T-helper 17 cell (primary cell): ENCODE measurements at places on chromosomes 4 and X. TPM values are rescaled to one million over a fixed set of nuclear protein-coding genes. Genes with fewer than 3 reads are reported as not detected.

DNA sequence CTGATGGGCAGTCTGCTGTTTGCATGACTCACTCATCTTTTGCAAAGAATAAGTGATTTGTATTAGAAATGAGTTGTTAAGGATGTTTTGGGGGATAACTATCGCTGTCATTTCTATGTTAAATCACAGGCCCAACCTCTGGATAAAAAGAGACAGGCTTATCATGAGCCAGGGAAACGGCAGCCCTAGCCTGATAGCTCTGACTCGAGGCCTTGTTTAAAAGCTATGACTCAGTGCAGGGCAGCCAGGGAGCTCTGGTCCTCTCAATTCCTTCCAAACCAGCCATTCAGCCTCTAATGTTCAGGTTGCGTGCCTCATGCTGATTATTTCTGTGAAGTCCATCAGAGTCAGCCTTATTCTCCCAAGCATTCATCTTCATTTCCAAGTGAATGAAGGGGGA, 305.9 kb upstream of the HAND2 start:
- H3K36me3 ChIP-seq: no peaks in the 10 kb centered on the region
- H3K27ac ChIP-seq: no peak overlapping the region
- H3K4me3 ChIP-seq: no peak overlapping the region
- no peaks in the 10 kb centered on the region for H3K4me1 ChIP-seq

GRCh38 chr4:174948826-174949225, 30.7 kb downstream of the ADAM29 start:
- H3K27ac ChIP-seq: no peak overlapping the region
- no peaks in the 10 kb centered on the region for H3K36me3 ChIP-seq
- DNase-seq: no peak
- no peaks in the 10 kb centered on the region for H3K4me1 ChIP-seq

Gene GAGE1
- total RNA-seq: not detected

DNA sequence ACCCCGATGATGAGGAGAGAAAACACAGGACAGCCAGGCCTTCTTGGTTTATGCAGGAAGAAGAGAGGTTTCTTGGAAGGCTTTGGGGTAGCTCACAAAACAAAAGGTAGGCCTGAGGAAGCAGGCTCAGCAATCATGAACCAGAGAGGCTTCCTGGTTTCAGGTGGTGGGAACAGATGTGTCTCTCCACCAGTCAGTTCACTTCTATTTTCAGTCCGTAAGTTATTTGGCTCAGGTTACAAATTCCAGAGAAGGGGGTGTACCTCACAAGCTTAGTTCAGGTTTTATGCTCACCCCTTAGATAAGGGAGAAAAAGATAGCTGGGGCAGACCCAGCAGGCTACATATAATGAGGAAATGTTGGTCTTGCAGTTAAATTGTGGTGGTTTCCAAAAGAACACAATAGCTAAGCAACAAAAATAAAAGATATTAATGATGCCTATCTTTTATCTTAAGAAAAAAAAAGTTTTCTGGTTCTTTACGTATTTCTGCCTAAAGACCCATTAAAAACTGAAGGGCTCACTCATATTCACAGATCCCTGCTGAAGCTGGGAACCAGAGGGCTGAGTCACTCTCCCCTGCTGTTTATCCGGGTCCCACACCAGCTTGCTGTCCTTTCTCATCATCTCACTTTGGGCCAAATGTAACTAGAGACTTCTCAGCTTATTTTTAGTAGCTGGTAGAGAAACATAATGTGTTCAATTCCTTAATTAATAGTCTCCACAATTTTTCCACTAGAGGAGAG, 177.0 kb downstream of the CAMK2D start:
- H3K36me3 ChIP-seq: peaks cover 11% of the 10 kb centered on the region
- DNase-seq: no peak
- no peaks in the 10 kb centered on the region for H3K27me3 ChIP-seq
- no peak overlapping the region for H3K4me3 ChIP-seq

DNA sequence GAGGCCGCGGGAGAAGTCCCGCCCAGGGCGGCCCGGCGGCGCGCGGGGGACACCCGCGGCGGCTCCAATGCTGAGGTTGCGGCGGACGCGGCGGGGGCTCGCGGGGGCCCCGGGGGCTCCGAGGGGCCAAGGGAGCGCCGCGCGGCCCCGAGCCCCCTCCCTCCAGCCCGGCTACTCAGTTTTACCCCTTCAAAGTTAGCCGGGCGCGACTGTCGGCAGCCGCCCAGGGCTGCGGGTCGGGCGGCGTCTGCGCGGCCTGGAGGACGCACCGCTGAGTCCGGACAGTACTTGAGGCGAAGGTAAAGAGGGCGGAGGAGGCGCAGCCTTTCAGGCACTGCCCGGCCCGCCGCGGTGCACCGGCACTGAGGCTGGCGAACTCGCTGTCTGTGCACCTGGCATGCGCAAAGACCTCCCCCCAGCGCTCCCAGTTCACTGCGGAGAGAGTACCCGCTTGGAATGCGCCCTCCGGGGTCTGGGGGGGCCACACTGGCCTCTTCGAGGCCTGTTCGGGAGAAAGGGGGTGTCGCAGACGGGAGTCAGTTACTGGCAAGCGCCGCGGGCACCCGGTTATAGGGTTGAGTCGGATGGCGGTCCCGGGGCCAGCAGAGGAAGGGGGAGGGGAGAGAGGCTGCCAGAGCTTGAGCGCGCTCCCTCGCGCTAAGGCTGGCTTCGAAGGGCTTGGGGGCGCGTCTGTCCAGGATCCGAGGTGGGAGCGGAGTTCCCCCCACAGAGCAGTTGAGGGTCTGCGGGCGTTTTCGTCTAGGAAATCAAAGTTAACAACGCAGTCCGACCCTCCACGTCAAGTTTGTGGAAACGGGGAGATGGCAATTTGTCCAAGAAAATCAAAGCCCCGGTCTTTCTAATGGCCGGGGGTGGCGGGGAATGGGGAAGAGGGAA, 1.1 kb downstream of the PCDH19 start:
- H3K27me3 ChIP-seq: peaks cover 47% of the 10 kb centered on the region
- no peak overlapping the region for H3K27ac ChIP-seq
- DNase-seq: no peak
- peaks cover 5% of the 10 kb centered on the region for H3K36me3 ChIP-seq
- H3K4me1 ChIP-seq: peaks cover 6% of the 10 kb centered on the region

Gene PF4V1
- total RNA-seq: not detected

DNA sequence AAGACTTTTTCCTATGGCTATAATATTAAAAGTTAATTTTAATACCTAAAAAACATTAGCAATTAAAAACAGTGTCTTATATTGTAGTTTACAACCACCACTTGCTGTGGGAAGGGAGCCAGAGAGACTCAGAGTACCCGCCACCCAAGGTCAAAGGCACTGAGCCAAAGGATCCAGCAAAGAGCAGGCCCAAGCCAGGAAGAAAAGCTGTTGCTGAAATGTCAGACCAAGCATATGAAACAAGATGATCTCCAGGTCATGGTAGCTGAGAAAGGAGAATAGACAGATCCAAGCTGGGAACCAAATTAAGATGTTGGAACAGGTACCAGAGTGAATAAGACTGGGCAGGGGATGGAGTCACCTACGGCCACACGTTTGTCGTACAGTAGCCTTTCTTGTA, 18.8 kb upstream of the ATOH1 start:
- DNase-seq: no peak
- H3K4me1 ChIP-seq: no peaks in the 10 kb centered on the region
- no peak overlapping the region for H3K4me3 ChIP-seq
- no peaks in the 10 kb centered on the region for H3K27me3 ChIP-seq
- no peak overlapping the region for H3K27ac ChIP-seq

GRCh38 chr4:169272265-169272886, 1.6 kb upstream of the SH3RF1 start:
- peaks cover 53% of the 10 kb centered on the region for H3K27me3 ChIP-seq
- peaks cover 3% of the 10 kb centered on the region for H3K4me1 ChIP-seq
- DNase-seq: no peak
- H3K4me3 ChIP-seq: no peak overlapping the region

DNA sequence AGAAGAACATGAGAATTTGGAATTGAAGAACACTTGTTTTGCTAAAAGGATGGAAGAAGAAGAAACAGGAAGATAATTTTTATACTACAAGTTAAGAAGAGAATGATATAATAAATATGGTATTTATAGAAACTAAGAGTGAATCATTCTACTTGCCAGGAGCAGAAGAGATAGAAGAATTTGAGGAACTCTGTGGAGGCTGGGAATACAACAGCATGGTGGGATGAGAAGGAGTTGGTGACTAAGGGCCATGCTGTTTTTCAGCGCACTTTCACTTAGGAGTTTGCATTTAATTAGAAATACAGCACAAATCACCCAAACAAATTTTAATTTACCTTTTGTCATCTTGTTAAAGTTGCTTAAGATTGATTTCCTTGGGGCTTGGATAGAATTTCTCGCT, 20.5 kb downstream of the HADH start:
- no peak for DNase-seq
- H3K4me3 ChIP-seq: no peak overlapping the region
- H3K36me3 ChIP-seq: peaks cover 9% of the 10 kb centered on the region
- peaks cover 12% of the 10 kb centered on the region for H3K4me1 ChIP-seq

GRCh38 chr4:159144112-159144694, 41.3 kb downstream of the RAPGEF2 start:
- H3K27ac ChIP-seq: peak overlapping the region; percentile 24
- DNase-seq: no peak
- H3K36me3 ChIP-seq: no peaks in the 10 kb centered on the region
- H3K27me3 ChIP-seq: no peaks in the 10 kb centered on the region

GRCh38 chr4:108512615-108513505, 107.5 kb upstream of the RPL34 start:
- H3K27me3 ChIP-seq: peaks cover 18% of the 10 kb centered on the region
- no peak overlapping the region for H3K27ac ChIP-seq
- no peak for DNase-seq
- H3K4me1 ChIP-seq: peaks cover 9% of the 10 kb centered on the region
- peak overlapping the region; percentile 63 for H3K4me3 ChIP-seq

GRCh38 chr4:30620711-30621110, 99.5 kb upstream of the PCDH7 start:
- H3K4me1 ChIP-seq: no peaks in the 10 kb centered on the region
- H3K36me3 ChIP-seq: no peaks in the 10 kb centered on the region
- H3K27ac ChIP-seq: no peak overlapping the region
- no peaks in the 10 kb centered on the region for H3K27me3 ChIP-seq
- no peak for DNase-seq

DNA sequence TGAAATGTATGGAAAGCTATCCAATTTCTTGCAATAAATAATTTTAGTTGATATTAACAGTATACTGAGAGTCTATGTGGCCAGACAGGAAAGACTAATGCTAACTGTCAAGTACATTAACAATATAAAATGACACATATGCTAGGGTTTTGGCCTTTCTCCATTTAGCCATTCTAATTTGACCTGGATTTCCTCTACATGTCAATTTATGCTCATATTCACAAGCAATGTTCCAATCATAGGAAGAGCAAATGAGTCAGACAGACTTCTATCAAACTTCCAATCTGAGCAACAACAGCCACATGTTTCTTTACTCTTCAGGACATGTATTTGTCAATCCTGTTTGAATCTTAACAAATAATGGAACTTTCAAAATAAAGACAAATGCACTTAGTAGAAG, 53.6 kb downstream of the CORIN start:
- no peaks in the 10 kb centered on the region for H3K4me1 ChIP-seq
- H3K4me3 ChIP-seq: no peak overlapping the region
- H3K27me3 ChIP-seq: peaks cover 15% of the 10 kb centered on the region
- H3K27ac ChIP-seq: no peak overlapping the region
- DNase-seq: no peak

DNA sequence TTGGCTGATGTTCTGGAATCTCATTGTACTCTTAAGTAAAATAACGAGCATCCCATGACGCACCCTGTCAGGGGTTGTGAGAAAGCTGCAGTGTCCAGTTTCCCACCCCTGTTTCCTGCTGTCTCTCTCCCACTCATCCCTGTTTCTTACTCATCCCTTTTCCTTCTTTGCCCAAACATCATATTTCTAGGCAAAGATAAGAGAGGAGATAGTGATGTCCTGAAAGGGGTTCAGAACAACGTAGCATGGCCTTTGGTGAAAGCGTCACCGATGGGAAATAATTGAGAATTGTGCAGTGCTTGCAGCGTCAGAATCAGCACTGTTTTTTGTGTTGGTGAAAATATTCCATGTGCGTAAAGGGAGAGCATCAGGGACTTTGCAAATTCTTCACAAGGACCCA, 23.5 kb upstream of the TMEM165 start:
- H3K4me3 ChIP-seq: no peak overlapping the region
- no peaks in the 10 kb centered on the region for H3K27me3 ChIP-seq
- no peak overlapping the region for H3K27ac ChIP-seq
- no peaks in the 10 kb centered on the region for H3K4me1 ChIP-seq

Gene NBDY
- total RNA-seq: 29.8 TPM

Gene ABCE1
- 39.6 TPM for total RNA-seq

Gene MAGEA1
- total RNA-seq: not detected

GRCh38 chrX:41014776-41015360, 70.4 kb upstream of the USP9X start:
- H3K27ac ChIP-seq: no peak overlapping the region
- H3K27me3 ChIP-seq: no peaks in the 10 kb centered on the region
- no peaks in the 10 kb centered on the region for H3K36me3 ChIP-seq
- H3K4me3 ChIP-seq: no peak overlapping the region
- H3K4me1 ChIP-seq: peaks cover 5% of the 10 kb centered on the region

GRCh38 chrX:150504397-150505182, 63.8 kb upstream of the MTM1 start:
- H3K4me1 ChIP-seq: no peaks in the 10 kb centered on the region
- no peak overlapping the region for H3K4me3 ChIP-seq
- no peak for DNase-seq
- no peaks in the 10 kb centered on the region for H3K27me3 ChIP-seq

GRCh38 chrX:2697741-2698299, 6.7 kb downstream of the CD99 start:
- peaks cover 3% of the 10 kb centered on the region for H3K36me3 ChIP-seq
- no peaks in the 10 kb centered on the region for H3K27me3 ChIP-seq
- peaks cover 88% of the 10 kb centered on the region for H3K4me1 ChIP-seq
- DNase-seq: no peak
- peak overlapping the region; percentile 72 for H3K4me3 ChIP-seq

DNA sequence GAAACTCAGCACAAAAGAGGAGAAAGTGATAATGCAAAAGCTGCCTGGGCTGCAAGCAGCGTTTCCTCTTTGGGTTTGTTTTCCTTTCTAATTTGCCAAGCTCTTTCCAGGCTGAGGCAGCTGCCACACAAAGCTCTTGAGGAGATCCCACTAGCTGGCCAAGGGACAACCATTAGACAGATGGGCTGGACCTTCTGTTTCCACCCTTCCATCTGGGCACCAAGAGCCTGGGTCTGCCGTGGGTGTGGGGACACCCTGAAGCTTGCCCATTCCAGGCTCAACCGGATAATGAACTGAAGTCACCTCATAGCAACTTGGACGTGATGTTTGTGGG, 194.6 kb upstream of the C1QTNF7 start:
- H3K4me1 ChIP-seq: peaks cover 22% of the 10 kb centered on the region
- H3K36me3 ChIP-seq: no peaks in the 10 kb centered on the region
- H3K4me3 ChIP-seq: peak overlapping the region; percentile 78

DNA sequence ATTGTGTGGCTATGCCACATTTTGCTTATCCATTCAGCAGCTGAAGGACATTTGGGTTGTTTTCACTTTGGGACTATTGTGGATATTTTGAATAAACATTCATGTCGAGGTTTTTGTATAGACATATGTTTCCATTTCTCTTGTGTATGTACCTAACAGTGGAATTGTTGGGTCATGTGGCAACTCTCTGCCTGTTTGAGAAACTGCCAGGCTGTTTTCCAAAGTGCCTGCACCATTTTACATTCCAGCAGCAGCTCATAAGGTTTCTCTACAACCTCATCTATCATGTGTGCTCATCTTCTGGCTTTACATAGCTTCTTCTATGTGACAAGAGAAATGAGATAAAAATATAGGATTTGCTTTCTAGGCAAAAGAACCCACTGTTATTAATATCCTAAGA, 29.5 kb upstream of the TSPAN5 start:
- DNase-seq: no peak
- H3K27me3 ChIP-seq: no peaks in the 10 kb centered on the region
- H3K4me1 ChIP-seq: peaks cover 24% of the 10 kb centered on the region
- no peaks in the 10 kb centered on the region for H3K36me3 ChIP-seq

GRCh38 chr4:153494562-153494961, 28.4 kb downstream of the TMEM131L start:
- DNase-seq: no peak
- H3K27me3 ChIP-seq: no peaks in the 10 kb centered on the region
- H3K4me3 ChIP-seq: peak overlapping the region; percentile 52
- H3K4me1 ChIP-seq: peaks cover 72% of the 10 kb centered on the region
- peaks cover 8% of the 10 kb centered on the region for H3K36me3 ChIP-seq
